ENCODE measurements at places on chromosomes 7 and 10.

DNA sequence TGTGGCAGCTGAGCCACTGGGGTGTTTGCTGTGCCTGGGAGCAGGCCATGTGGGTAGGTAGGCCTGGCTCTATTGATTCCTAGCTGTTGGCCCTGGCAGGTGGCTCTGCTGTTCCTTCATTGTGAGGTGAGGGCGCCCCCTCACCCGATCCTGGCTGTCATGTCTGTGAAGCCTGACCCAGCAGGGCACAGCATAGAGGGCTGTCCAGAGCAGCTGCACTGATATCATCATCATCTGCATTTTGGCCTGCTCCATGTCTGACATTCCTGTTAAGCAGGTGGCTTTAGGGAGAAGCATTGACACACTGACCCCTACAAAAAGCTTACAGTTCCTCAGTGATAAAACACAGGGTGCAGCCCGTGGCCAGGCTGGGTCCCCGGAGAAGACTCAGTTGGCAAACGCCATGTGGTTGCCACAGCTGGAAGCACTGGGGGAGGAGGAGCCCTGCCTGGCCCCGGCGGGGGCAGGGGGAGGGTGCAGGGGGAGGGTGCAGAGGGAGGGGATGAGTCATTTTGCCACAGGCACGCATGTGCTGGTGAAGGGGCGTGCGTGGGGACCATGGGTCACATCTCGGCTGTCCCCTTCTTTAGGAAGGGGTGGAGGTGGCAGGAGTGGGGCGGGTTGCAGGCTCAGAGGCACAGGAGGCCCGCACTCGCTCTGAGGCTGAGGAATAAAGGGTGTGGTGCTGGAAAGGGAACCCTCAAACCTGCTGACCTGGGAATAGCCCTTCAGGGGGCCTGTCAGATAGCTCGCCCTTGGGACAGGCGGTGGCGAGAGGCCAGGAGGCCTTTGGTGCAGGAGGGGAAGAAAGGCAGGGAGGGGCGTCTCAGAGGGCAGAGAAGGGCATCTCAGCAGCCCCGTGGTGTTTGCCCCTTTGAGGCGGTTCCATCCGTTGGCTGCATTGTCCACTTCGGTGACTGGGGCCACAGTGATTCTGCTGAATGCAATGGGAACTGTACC is 31.6 kb downstream of the IKZF1 start:
- no peak for DNase-seq

DNA sequence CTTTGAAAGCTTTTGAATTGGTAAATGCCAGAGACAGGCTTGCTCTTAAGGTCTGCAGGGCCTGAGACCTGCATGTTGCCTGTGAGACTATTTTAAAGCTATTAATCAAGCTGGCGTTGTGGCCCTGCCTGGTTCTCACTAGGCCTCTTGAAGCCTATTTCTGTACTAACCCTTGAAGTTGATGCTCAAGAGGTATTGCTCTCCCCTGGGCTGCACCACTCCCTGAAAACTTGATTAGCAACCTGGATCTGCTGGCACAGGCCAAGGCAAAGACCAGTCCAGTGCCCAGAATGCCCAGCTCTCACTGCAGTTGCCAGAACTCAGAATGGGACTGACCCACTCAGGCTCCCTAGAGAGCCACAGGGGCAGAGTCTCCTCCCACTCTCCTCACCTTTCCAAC is 220.0 kb upstream of the MEOX2 start:
- DNase-seq, result no peak

GRCh38 chr7:140937702-140938264 is 13.1 kb upstream of the BRAF start:
- DNase-seq, result no peak

DNA sequence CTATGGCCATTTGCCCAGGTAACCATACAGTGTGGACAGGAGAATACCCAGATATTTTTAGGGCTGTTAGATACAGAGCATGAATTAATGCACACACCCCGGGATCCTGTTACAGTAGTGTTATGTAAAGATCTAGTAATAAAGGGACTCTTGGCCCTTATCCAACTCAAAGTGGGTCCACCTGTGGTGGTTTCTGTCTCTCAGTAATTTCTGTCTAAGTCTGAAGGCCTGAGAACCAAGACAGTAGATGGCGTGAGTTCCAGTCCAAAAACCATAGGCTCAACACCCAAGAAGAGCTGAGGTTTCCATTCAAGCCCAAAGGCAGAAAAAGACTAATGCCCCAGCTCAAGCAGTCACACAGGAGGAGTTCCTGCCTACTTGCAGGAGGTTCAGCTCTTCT is 277.7 kb downstream of the ZEB1 start:
- no peak for DNase-seq

- no peak for DNase-seq
These were observed 11.5 kb upstream of the GATA3 start for GRCh38 chr10:8042721-8043568.

- DNase-seq, result no peak
These were observed 168.0 kb upstream of the LRRN3 start for GRCh38 chr7:110922906-110923305.

DNA sequence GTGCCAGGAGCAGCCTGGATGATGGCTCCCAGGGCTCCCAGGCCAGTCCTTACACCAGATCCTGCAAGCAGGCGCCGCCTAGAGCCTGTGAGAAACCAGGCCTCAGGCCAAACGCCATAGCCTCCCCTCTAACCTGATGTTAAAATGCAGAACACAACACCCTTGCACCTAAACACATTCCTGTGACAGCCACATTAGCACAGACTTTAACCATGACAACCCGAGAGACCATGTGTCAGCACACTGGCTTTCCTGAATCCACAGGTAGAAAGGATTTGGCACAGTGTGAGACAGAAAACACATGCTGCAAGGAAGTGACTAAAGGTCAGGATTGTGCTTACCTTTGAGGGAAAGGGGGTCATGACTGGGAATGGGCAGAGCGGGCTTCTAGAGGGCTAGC is 59.9 kb downstream of the SGMS1 start:
- DNase-seq, result no peak

- no peak for DNase-seq
These were observed 420.4 kb downstream of the DNAJB6 start for GRCh38 chr7:157757211-157757610.

- DNase-seq, result no peak
These were observed 779 bp downstream of the IFIT2 start for GRCh38 chr10:89302625-89303024.

GRCh38 chr7:130943981-130944380 is 210.0 kb upstream of the KLF14 start:
- no peak for DNase-seq

DNA sequence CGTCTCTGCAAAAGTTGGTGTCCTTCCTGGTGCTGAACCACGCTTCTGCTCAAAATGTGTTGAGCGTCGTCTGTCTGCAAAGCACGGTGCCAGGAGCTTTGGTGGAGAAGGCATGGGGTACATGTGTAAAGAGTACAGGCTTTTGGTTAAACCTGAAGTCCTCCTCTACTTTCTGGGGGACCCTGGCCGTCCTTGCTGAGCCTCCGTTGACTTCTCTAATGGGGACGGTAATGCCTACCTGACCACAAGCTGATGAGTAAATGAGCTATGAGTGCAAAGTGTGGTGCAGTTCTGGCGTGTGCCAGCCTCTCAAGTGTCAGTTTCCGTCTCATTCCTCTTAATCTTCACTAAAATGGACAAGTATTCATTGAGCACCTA is 527 bp upstream of the HERPUD2 start:
- no peak for DNase-seq

- DNase-seq, result no peak
These were observed 28.2 kb downstream of the UMAD1 start for GRCh38 chr7:7668706-7669105.

DNA sequence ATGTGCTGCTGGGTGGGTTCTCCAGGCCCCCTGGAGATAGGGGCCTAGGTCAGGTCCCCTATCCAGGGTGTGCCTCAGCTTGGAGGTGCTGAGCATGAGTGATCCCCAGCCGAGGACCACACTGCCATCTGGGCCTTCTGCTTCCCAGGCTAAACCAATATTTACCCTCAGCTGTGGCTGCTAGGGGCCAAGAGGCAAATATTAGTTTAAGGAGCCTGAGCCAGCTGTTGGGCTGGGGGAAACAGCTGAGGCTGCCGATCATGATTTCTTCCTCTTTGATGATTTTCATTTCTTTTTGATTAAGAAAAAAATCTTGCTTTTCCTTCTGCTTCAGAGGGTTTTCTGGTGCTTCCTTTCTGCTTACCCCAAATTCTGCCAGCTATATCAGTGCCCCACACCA is 83.4 kb downstream of the NEURL1 start:
- no peak for DNase-seq

DNA sequence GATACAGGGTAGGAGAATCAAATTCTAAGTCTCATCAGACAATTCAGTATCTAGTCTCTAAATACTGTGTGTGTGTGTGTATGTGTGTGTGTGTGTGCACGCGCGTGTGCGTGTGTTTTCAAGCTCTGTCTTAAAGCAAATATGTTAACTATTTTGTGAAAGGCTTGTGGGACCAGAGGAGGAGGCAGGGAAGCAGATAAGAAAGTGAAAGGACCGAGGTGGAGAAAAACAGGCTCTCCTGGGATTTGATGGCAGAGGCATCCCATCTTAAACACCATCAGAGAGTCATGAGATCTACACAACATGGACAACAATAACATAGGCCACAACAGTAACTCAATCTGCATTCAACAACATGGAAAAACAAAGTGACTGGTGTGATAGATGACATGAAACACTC is 67.1 kb downstream of the PIP4K2A start:
- DNase-seq, result no peak

DNA sequence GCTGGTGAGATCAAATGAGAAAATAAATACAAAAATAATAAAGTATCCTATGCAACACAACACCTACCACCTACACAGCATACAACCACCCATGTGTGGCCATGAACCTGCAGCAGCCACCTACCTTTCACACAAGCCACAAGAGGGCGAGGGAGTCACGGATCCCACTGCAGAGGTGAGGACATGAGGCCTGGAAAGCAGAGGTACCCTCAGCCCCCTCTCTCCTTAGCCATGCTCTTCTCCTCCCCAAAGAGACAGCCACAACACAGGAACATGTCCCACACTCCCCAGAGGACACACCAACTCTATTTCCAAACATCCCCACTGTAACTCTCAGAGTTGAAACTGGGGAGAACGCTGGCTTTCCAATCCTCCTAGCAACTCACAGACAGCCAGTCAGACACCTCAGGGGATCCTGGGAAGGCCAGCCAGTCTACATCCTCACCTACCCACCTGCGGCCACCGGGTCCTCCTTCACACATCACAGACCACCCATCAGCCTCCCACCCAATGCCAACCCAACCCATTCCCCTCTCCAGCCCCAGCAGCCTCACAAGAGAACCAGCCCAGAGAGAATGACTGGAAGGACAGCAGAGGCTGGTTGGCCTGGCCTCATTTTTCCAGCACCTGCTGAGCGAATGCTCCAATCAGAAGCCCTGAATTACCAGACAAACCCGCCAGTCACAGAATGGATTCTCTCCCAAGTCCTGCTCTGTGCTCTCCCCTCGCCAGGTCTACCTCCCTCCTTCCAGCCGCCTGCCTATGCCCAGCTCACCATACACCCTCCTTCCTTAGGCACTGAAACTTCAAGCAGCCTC is 18.4 kb downstream of the DLG5 start:
- no peak for DNase-seq

DNA sequence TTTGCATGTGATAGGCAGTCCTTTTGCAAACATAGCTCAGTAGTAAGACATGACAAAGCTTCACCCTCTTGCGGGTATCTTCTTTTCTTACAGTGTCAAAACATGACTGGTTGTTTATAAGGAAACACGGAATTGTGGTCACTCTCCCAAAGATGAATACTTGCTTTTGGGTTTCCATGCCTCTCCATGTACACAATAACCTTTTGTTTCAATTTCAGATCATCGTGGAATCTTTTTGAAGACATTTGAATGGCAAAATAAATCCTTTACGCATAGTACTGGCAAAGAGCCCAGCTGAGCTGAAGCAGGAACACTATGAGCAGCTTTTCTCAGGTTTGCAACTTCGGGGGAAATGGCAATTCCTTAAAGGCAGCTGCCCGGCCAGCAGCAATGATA is 156.8 kb upstream of the FRMD4A start:
- DNase-seq, result no peak

Measured in NCI-H1694 treated with DMSO at 0.1 percent for 48 hours (cell line).